ENCODE measurements at places on chromosomes 16 and 17.

DNA sequence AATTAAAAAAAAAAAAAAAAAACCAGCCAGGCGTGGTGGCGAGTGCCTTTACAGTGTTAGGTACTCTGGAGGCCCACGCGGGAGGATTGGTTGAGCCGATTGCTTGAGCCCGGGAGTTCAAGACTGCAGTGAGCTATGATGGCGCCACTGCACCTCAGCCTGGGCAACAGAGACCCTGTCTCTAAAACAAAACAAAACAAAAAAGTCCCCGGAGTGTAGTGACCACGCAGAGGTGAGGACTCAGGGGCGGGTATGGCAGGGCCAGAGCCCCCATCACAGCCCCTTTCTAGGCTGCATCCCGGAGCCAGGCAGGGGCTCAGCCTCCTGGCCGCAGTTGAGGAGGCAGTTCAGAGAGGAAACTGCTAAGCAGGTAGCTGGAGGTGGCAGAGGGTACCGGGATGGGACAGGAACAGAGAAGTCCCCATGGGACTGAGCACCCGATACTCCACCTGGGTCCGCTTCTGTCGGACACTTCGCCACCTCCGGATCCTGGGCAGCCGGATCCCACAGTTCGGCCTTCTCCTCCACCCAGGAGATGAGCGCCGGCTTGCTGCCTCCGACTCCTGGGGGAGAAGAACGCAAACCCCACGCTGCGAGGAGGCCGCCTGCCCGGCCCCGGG is 800 bp downstream of the ZNF747 start:
- no peak for DNase-seq

DNA sequence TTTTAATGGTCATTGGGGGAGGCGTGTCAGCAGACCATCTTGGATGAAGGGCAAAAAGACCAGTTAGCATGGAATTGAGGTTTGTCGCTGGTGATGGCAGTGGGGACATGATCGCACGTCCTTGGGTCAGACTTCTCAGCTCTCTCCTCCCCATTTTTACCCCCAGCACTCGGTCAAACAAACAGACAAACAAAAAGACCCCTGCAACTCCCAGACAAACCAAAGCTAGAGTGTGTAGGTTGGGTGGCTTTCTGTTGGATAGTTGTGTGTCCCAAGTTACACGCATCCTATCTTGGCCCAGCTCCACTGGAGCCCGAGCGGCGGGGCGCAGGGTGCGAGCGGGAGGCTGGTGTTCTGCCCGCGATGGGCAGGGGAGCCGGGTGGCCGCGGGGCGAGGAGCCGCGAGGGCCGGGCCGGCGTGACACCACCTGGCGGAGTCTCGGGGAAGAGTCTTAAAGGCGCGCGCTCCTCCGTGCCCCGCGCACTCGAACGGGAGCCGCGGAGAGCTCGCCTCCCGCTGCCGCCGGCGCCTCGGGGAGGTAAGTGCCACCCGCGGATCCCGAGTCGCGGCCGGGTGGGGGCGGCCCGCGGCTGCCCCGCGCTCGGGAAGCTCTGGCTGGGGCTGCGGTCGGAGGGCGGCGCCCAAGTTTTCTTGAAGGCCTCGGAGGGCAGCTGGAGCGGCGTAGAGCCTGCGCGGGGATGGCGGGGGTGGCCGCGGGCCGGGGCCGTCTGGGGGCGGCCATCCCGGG is 18.5 kb upstream of the NTN1 start:
- DNase-seq = no peak

GRCh38 chr16:20259541-20259940 is 67.8 kb downstream of the GP2 start:
- DNase-seq = no peak

- no peak for DNase-seq
Measured at GRCh38 chr17:81522491-81523401, 5.4 kb upstream of the FSCN2 start.

DNA sequence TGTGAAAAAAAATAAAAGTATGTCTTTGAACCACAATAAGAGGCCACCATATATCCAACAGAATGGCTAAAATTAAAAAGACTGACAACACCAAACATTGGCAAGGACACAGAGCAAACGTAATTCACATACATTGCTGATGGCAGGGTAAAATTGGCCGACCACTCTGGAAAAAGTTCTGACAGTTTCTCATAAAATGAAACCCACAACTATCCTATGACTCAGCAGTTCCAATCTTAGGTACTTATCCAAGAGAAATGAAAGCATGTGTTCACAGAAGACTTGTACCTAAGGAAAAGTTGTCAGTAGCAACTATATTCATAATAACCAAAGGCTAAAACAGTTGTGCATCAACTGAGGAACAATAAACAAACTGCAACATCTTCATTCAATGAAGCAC is 357.3 kb upstream of the XYLT1 start:
- no peak for DNase-seq

- DNase-seq = no peak
Measured at GRCh38 chr17:41777574-41778188, 8.8 kb downstream of the JUP start.

- DNase-seq = no peak
Measured at GRCh38 chr17:16301963-16302855, 51.1 kb downstream of the CENPV start.

GRCh38 chr16:68563631-68564381 is 24.7 kb downstream of the ZFP90 start:
- DNase-seq = no peak

DNA sequence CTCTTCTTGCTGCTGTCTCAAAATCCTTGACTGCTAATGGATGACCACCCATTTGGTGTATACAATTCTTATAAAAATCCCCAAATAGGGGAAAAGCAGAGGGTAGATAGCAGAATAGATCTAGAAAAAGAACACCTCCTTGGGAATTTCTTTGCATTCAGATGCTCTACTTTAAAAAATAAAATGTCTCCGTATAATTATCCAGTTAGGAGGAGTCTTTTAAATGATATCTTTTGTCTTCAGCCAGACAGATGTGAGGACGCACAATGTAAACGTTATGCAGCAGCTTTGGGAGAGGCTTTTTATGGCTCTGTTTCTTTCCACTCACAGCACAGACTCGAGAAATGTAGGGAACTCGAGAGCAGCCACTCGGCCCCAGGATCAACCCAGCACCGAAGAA is 300.2 kb downstream of the IRF8 start:
- DNase-seq = no peak

DNA sequence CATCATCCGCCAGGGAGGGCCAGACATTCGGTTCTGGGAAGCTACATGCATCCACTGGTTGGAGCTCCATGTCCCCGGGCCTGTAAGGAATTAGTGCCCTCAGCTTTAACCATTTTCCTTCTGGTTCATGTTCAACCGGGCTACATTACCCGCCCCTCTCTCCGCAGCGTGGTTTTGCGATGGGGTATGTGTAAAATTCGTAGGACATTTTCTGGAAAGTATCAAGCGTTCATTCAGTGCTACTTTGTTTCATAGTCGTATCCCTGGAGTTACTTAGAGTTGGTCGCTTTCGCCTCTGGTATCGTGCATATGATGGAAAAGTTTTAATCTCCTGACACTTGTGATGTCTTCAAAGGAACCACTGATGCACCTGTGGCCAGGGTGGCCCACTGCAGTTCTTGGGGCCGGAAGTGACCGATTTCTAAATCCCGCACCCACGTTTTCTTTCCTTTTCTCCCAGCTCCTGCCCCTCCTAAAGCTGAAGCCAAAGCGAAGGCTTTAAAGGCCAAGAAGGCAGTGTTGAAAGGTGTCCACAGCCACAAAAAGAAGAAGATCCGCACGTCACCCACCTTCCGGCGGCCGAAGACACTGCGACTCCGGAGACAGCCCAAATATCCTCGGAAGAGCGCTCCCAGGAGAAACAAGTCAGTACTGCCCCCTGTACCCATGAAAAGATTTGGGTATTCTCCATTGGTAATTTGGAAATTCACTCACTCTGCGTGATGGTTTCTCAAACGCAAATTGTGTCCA is 637 bp downstream of the RPL23A start:
- DNase-seq = peak; percentile 43

- no peak for DNase-seq
Measured at GRCh38 chr16:23788685-23789084, 33.9 kb downstream of the CHP2 start.

GRCh38 chr16:19609359-19609758 is 53.9 kb downstream of the VPS35L start:
- DNase-seq = no peak

DNA sequence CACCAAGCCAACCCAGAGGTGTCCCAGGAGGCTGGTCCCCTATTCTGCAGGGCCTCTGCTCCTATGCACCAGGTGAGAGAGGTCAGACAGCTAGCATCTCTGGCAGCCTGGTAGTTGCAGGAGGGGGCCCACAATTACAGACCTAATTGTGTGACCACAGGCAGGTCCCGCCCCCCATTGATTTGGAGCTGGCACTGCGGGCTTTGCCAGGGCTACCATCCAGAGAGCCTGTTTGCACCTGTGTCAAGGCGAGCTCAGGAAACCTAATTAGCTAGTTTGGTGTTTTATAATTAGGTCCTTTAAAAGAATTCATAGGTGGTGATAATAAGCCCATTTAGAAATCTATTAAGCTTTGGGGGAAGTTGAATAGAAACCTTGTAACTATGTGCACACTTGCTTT is 90.2 kb downstream of the MRM1 start:
- DNase-seq = no peak

- DNase-seq = no peak
Measured at GRCh38 chr17:36682773-36683172, 81.4 kb downstream of the MRM1 start.

DNA sequence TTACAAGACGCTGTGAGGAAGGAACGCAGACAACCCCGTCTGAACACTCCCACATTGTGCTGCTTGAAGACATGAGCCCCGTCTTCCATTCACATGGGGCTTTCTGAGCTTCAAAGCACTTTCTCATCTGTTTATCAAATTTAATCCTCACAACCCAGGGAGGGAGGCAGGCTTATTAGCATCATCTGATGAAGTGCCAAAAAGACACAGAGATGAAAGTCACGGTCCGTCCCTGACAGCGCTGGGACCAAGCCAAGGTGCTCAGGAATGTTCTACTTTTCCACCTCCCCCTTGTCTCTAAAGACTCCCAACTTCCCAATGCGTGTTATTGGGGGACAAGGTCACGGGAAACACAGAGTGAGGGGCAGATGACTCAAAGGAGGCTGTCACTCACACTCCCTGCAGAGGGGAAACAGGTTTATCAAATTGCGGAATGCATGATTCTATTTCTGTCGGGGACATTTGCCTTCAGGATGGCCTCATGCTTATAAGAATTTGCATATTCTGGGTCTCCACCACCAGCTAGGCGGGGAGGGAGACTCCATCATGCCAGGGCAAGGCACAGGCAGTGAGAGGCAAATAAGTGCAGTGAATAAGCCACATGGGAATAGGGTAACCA is 10.7 kb downstream of the XYLT1 start:
- DNase-seq = peak; percentile 34

GRCh38 chr17:71033336-71033735 is 864.0 kb downstream of the KCNJ2 start:
- no peak for DNase-seq

- DNase-seq = no peak
Measured at GRCh38 chr17:75895370-75896155, 1.2 kb downstream of the TRIM65 start.

GRCh38 chr17:74280093-74280513 is 6.1 kb downstream of the DNAI2 start:
- peak; percentile 79 for DNase-seq

DNA sequence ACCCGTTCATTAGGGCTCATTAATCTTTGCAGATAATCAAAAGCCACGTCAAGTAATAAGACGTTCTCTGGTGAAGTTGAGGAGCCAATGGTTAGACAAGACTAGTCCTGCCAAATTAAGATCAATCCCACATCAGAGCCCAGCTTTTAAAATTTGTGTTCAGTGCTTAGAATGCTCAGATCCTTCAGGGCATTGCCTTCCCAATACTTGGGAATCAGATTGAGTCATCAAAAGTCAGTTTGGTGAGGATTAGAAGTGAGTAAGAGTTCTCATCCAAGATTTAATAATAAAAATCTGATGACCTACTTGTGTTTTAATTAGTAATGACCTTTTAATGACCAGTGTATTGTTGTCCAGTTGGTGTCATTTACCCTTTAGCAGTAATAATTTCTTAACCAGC is 19.8 kb downstream of the MAP2K4 start:
- DNase-seq = no peak

- DNase-seq = no peak
Measured at GRCh38 chr16:50271148-50272041, 5.0 kb downstream of the ADCY7 start.

DNA sequence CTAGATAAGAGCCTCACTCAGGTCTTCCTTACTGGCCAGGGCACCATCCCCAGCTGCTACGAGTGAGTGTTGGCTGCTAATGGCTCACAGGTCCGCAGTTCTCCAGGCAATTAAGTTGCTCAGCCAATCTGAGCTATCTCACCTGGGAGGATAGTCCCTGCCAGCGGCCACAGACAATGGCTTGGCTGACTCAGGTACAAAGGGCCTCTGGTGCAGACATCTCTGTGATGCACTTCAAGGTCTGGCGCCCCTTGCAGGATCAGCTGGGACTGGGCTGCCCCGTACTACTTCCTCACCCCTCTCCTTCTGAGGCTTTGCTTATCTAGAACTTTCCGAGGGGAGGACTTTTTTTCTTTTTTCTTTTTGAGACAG is 49.2 kb upstream of the EMP2 start:
- no peak for DNase-seq
